ENCODE measurements at places on chromosomes 2 and 18. TPM values are rescaled to one million over a fixed set of nuclear protein-coding genes. Genes with fewer than 3 reads are reported as not detected.

Gene HOXD13
- total RNA-seq: not detected

Gene CTNNA2
- total RNA-seq: not detected

Gene REEP1
- not detected for total RNA-seq

Gene TUBA3D
- total RNA-seq: not detected

Gene LOXL3
- 58.1 TPM for total RNA-seq

Gene NBEAL1
- total RNA-seq: 28.6 TPM

Gene MEP1B
- total RNA-seq: not detected

Gene SCN2A
- total RNA-seq: 0.73 TPM

Gene CTAGE1
- total RNA-seq: not detected

Gene SPP2
- not detected for total RNA-seq

Gene TFCP2L1
- not detected for total RNA-seq

Gene CHRNA1
- total RNA-seq: 0.57 TPM

Gene SALL3
- total RNA-seq: not detected

Gene MRPL44
- 24.8 TPM for total RNA-seq

GRCh38 chr18:63162271-63163014 lies 157.1 kb downstream of the BCL2 start:
- no peaks in the 10 kb centered on the region for H3K36me3 ChIP-seq
- H3K4me3 ChIP-seq: no peak overlapping the region
- H3K27me3 ChIP-seq: peaks cover 2% of the 10 kb centered on the region
- DNase-seq: no peak
- peaks cover 27% of the 10 kb centered on the region for H3K4me1 ChIP-seq

DNA sequence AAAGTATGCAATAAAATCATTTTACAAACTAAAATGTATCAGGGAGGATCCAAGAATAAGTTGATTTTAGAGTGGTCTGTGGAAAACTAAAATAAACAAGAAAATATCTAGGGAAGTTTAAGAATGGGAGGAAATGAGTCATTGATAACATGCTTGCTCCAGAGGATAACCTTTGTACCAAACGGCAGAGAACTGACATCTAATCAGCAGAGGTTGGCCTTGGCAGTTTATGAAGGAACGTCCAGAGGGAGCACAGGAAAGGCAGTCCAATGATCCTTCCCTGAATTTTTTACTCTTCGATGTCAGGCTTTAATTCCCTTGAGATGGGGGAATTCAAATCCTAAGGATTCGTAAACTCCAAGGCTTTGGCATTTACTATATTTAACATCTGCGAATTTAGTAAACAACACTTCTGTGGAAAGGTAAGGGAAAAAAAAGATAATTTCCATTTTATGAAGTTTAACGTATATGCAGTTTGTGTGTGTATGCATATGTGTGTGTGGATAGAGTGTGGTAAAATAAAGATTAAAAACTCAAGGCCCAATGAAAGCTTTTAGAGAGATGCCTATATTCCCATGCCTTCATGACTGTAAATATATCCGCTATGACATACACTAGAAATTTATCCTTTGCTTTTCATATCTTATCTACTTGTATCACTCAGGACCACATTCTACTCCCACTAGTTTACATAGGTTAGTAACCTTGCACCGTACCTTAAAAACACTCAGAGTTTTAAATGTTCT lies 8.7 kb upstream of the INPP1 start:
- H3K36me3 ChIP-seq: no peaks in the 10 kb centered on the region
- H3K27ac ChIP-seq: no peak overlapping the region
- H3K27me3 ChIP-seq: peaks cover 9% of the 10 kb centered on the region
- H3K4me1 ChIP-seq: no peaks in the 10 kb centered on the region

GRCh38 chr2:206002440-206002839 lies 83.5 kb downstream of the INO80D start:
- DNase-seq: no peak
- H3K4me3 ChIP-seq: no peak overlapping the region
- H3K27ac ChIP-seq: no peak overlapping the region
- H3K4me1 ChIP-seq: peaks cover 7% of the 10 kb centered on the region

DNA sequence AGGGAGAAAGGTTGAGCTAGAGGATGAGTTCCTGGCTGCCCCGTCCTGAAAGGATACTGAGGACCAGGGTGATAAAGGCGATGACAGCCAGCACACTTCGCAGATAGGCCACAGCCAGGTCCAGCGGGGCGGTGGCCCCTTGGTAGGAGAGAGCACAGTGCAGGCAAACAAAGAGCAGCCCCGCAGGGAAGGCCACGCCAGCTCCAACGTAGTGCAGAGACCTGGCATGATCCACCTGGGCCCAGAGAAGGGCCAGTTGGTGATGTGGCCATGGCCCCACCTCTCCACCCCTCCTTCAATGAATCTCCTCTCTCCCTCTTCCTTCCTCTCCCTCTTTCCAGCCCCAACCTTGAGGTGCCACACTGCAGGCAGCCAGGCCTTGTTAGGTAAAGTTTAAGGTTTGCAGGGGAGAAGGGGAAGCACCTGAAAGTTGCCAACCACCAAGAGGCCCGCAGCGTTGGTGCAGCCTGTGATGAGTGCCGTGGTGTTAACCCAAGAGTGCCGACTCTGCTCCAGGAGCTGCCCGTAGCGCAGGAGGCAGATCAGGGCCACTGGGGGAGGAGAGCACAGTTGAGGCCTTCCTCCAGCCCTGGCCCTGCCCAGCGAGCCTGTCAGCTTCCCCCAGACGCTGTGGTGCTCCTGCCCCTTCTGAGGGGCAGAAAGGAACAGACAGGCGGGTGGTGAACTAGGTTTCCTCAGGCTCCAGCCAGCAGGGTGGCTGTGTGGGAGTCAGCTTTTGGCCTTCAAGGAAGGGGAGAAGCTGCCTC lies 2.8 kb downstream of the TMEM150A start:
- no peaks in the 10 kb centered on the region for H3K27me3 ChIP-seq
- H3K4me1 ChIP-seq: peaks cover 39% of the 10 kb centered on the region
- no peak for DNase-seq
- H3K36me3 ChIP-seq: peaks cover 8% of the 10 kb centered on the region

GRCh38 chr2:125373293-125373692 lies 1282.7 kb upstream of the GYPC start:
- no peak overlapping the region for H3K4me3 ChIP-seq
- H3K4me1 ChIP-seq: no peaks in the 10 kb centered on the region
- no peak overlapping the region for H3K27ac ChIP-seq
- no peak for DNase-seq

GRCh38 chr2:149161481-149162225 lies 123.2 kb downstream of the LYPD6B start:
- H3K36me3 ChIP-seq: no peaks in the 10 kb centered on the region
- H3K4me3 ChIP-seq: no peak overlapping the region
- peak overlapping the region; percentile 38 for H3K27ac ChIP-seq
- DNase-seq: no peak

- H3K27me3 ChIP-seq: no peaks in the 10 kb centered on the region
- H3K27ac ChIP-seq: no peak overlapping the region
- H3K36me3 ChIP-seq: peaks cover 13% of the 10 kb centered on the region
- DNase-seq: no peak
- H3K4me1 ChIP-seq: peaks cover 26% of the 10 kb centered on the region
- H3K4me3 ChIP-seq: no peak overlapping the region
Observed at GRCh38 chr2:227504700-227505099, 32.7 kb downstream of the AGFG1 start.

GRCh38 chr18:42230636-42231035 lies 275.6 kb downstream of the PIK3C3 start:
- peaks cover 6% of the 10 kb centered on the region for H3K27me3 ChIP-seq
- DNase-seq: no peak
- H3K36me3 ChIP-seq: no peaks in the 10 kb centered on the region
- no peak overlapping the region for H3K27ac ChIP-seq
- no peak overlapping the region for H3K4me3 ChIP-seq

DNA sequence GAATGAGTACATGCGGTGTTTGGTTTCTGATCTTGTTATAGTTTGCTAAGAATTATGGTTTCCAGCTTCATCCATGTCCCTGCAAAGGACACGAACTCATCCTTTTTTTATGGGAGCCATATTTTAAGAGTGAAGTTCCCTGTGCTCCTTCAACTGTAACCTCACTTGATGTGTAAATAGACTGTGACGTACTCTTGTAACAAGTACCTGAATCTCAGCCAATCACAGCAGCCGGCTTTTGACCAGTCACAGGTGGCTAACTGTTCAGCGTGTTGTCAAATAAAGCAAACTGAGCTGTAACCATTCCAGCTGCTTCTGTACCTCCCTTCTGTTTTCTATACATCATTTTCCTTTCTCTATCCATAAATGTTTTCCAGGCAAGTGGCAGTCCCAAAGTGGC lies 774.3 kb upstream of the HS6ST1 start:
- no peaks in the 10 kb centered on the region for H3K36me3 ChIP-seq
- H3K27me3 ChIP-seq: peaks cover 2% of the 10 kb centered on the region
- H3K4me1 ChIP-seq: no peaks in the 10 kb centered on the region

- H3K4me1 ChIP-seq: peaks cover 17% of the 10 kb centered on the region
- DNase-seq: no peak
- peak overlapping the region; percentile 62 for H3K27ac ChIP-seq
- no peaks in the 10 kb centered on the region for H3K27me3 ChIP-seq
Observed at GRCh38 chr2:46568212-46569009, 89.0 kb downstream of the TMEM247 start.

GRCh38 chr2:2867397-2867979 lies 510.1 kb downstream of the EIPR1 start:
- no peaks in the 10 kb centered on the region for H3K36me3 ChIP-seq
- H3K4me1 ChIP-seq: no peaks in the 10 kb centered on the region
- no peak for DNase-seq
- H3K4me3 ChIP-seq: no peak overlapping the region
- no peaks in the 10 kb centered on the region for H3K27me3 ChIP-seq
- no peak overlapping the region for H3K27ac ChIP-seq

GRCh38 chr18:12765126-12765525 lies 62.3 kb downstream of the PSMG2 start:
- H3K4me1 ChIP-seq: no peaks in the 10 kb centered on the region
- H3K4me3 ChIP-seq: no peak overlapping the region
- no peak for DNase-seq
- no peaks in the 10 kb centered on the region for H3K36me3 ChIP-seq

- H3K27me3 ChIP-seq: no peaks in the 10 kb centered on the region
- DNase-seq: no peak
- H3K36me3 ChIP-seq: peaks cover 2% of the 10 kb centered on the region
- no peak overlapping the region for H3K27ac ChIP-seq
Observed at GRCh38 chr2:168661863-168662256, 140.6 kb upstream of the NOSTRIN start.

DNA sequence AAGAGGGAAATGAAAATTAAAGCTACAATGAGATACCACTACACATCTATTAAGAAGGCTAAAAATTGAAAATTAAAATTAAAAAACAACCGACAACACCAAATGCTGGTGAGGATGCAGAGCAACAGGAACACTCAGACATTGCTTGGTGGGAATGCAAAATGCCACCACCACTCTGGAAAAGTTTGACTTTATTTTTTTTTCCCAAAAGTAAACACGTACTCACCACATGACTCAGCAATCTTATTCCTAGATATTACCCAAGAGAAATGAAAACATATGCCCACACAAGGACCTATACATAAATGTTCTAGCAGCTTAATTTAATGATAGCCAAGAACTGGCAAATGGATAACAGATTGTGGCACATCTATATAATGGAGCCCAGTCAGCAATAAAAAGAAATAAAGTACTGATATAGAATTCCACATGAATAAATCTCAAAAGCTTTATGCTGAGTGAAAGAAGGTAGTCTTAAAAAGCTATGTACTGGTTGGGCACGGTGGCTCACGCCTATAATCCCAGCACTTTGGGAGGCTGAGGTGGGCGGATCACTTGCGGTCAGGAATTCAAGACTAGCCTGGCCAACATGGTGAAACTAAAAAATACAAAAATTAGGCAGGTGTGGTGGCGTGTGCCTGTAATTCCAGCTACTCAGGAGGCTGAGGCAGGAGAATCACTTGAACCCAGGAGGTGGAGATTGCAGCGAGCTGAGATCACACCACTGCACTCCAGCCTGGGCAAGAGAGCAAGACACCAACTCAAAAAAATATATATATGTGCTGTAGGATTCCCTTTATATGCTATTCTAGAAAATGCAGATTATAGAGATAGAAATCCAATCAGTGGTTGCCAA lies 4.2 kb upstream of the PROC start:
- no peaks in the 10 kb centered on the region for H3K27me3 ChIP-seq
- no peak for DNase-seq
- no peak overlapping the region for H3K4me3 ChIP-seq
- no peaks in the 10 kb centered on the region for H3K36me3 ChIP-seq
- H3K4me1 ChIP-seq: peaks cover 81% of the 10 kb centered on the region
- peak overlapping the region; percentile 90 for H3K27ac ChIP-seq

- H3K4me1 ChIP-seq: peaks cover 14% of the 10 kb centered on the region
- H3K27me3 ChIP-seq: no peaks in the 10 kb centered on the region
- H3K36me3 ChIP-seq: no peaks in the 10 kb centered on the region
- no peak for DNase-seq
- H3K27ac ChIP-seq: no peak overlapping the region
Observed at GRCh38 chr2:33437815-33438214, 38.6 kb upstream of the RASGRP3 start.

DNA sequence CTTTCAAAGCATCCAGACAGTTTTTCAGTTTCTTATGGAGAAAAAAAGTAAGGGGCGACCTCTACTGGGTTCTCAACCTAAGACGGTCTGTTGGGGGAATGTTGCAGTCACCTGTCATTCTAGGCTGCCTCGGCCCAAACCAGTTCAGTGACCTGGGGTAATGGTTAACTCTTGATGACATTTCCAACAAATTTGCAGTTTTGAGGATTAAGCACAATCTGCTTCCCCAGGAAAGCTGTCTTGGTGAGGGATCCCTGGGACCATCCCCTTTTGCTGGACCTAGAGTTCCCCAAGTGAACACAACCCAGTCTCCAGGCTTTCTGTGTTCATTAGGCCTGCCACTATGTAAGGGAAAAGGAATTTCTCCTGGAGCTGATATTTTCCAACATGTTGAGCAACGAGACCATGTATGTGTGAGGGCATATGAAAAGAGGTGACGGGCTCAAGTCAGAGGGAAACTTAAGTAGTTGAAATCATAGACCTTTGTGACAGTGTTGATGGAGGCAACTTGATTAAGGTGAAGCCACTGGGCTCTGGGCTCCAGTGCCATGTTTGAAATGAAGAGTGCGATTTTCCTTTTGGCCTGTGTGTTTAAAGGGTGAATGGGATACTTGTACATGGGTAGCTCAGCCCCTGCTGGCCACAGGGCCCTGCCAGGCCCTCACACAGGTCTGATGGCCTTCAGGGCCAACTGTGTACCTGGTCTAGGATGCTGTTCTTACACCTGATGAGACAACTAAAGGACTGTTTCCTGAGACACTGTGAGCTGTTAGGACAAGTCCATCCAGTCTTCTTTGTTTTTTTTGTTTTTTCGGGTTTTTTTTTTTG lies 27.0 kb downstream of the FOSL2 start:
- H3K27me3 ChIP-seq: no peaks in the 10 kb centered on the region
- H3K27ac ChIP-seq: no peak overlapping the region
- no peak for DNase-seq
- H3K4me3 ChIP-seq: no peak overlapping the region
- peaks cover 11% of the 10 kb centered on the region for H3K4me1 ChIP-seq

DNA sequence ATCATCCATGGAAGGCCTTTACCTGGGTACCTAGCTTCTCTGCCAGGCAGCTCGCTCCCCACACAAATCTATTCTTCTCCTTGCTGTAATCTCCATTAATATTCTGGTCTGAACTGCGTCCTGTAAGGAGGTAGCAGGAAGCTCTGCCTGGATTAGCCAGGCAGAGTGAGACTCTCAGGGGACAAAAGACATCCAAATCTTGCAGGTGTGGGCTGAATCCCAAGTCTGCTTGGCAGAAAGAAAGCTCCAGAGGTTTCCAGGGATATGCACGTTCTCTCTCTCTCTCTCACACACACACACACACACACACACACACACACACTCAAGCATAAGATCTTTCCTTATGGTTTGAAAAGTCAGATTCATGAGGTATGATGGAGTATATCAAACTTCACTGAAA lies 66.5 kb downstream of the THNSL2 start:
- no peaks in the 10 kb centered on the region for H3K4me1 ChIP-seq
- no peak overlapping the region for H3K4me3 ChIP-seq
- H3K27me3 ChIP-seq: peaks cover 3% of the 10 kb centered on the region
- peak; percentile 46 for DNase-seq
- H3K27ac ChIP-seq: no peak overlapping the region
